ENCODE measurements at places on chromosomes 7 and 10.

DNA sequence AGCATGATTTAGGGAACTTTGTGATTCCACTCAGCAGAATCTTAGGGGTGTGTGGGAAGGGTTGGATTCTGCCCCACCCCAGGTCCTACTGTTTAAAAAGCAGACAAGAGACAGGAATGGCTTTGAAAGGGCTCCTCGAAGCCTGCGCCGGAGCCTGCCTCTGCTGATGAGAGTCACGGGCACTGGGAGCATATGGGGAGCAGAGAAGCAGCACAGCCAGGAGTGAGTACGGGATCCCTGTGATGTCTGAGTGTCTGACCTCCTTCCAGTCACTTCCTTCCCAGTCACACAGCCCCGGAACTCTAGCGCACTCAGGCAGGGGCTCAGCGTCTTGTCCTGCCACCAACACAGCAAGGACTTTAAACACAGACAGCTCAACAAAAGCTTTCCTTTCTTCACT lies 514.9 kb upstream of the DPP6 start:
- DNase-seq, result no peak

DNA sequence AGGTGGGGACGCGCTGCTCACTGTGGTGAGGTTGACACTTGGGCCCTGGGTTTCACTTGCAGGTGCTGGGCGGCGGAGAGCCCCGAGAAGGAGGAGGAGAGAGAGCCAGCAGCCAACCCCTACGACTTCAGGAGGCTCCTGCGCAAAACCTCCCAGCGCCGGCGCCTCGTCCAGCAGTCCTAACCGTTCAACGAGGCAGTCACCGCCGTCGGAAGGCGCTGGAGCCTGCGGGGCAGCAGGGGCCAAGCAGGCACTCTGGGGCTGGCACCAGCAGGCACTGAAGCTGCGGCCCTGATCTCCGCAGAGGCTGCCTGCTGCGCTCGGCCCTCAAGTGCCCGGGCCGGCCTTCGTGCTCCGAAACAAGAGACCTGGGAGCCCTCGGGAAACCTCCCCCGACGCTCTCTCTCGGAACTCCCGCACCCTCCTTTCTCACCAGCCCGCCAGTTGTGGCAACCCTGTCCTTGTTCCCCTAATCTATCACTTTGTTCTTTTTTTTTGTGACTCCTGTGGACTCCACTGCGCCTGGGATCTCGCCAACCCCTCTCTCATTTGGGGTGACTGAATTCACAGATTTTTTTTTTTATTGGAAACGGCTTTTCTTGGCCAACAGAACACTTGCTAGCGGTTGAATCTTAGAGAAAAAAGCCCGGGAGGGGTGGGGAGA lies 4.7 kb upstream of the GAD2 start:
- DNase-seq, result no peak

DNA sequence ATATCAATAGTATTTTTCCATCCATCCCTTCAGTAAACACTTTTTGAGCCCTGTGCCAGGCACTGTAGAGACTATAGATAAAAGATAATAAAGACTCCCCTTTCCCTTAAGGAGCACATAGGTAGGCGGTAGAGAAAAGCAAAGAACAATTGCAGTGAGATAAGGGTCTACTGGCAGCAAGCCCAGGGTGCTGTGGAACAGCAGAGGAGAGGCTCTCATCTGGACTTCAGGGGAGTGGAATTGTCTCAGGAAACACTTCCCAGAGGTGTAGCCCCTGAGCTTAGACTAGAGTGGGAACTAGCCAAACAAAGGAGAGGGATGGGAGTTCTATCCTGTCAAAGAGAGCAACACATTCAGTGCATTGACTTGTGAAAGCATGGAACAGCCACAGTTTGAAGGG lies 102.0 kb downstream of the NRF1 start:
- DNase-seq, result no peak

DNA sequence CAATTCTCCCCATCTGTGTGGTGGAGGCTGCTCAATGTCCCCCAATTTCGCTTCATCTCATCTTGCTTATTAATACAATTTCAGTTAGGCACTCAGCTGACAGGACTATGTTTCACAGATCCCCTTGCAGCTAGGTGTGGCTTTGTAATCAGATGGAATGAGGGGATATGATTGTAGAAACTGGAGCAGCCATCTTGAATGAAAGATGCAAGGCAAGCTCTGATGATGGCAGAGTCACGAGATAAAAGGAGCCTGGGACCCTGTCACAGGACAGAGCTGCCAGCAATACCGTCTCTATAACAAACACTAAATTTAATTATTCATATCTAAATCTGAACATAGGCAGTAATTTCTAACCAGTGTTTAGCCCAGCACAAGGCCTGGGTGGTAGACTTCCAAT lies 991 bp upstream of the DLD start:
- DNase-seq, result no peak

- no peak for DNase-seq
Observed at GRCh38 chr10:91785830-91786229, 12.4 kb upstream of the TNKS2 start.

DNA sequence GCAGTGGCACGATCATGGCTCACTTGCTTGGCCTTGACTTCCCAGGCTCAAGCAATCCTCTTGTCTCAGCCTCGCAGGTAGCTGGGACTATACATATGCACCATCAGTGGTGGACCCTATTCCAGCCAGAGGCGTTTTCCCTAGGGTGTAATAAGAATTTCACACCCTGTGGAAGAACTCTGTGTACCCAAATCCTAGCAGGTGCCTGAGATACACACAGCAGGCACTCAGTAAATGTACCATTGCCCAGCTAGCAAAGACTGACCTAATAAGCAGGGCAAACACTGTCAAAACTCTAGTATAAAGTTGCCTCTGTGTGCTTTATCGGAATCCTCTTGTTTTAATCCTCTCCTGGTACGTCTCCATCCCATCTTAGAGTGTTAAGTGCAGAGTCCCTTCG lies 33.7 kb upstream of the BHLHA15 start:
- no peak for DNase-seq

GRCh38 chr10:30775779-30776591 lies 146.4 kb upstream of the LYZL2 start:
- no peak for DNase-seq

DNA sequence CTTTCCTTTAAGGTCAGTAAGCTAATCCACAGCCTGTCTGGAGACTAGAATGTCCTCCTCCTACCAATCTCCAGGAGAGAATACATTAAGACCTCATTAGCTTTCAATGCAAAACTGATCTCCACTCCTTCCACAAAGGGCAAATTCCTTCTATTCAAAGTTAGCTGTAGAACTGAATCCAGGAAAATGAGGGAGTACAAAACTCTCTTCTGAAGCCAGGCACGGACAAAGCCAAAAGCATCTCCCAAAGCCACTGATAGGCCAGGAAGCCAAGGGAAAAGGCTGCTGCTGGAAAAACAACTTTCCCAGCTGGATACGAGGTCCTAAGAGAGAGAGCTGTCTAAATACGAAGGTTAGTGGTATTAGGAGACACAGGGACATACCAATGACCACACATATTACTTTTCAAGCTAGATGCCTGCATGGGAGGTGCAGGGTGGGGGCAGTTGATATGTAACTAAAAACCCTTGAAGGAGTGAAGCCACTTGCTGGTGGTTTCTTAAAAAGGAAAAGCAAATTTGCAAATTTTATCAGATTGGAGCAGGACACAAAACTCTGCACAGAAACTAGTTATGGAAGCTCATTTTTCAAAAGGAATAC lies 43.6 kb downstream of the MKX start:
- no peak for DNase-seq

DNA sequence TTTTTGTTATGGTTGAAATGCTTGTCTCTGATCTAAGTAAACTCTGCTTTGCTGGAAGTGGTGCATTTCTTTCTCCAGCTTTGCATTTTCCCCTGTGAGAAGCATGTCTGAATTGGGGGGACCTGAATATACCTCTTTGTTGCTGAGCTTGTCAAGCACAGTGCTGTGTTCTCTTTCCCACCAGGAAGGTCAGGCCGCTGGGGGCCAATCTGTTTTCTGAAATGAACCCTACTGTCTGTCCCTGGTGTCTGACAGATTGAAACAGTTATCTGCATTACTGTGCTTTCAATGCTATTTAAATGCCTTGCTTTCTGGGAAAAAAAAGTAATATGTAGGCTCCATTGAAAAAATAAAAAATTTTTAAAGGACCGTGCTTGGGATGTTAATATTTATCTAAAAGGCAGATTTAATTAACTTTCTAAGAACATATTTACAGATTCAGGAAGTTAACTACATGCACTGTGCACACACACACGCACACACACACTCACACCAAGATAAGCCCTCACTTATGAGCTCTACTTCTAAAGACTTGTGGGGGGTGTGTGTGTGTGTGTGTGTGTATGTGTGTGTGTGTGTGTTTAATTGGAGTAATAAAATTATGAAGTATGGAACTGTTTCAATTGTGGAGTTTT lies 127.0 kb upstream of the FZD1 start:
- no peak for DNase-seq

DNA sequence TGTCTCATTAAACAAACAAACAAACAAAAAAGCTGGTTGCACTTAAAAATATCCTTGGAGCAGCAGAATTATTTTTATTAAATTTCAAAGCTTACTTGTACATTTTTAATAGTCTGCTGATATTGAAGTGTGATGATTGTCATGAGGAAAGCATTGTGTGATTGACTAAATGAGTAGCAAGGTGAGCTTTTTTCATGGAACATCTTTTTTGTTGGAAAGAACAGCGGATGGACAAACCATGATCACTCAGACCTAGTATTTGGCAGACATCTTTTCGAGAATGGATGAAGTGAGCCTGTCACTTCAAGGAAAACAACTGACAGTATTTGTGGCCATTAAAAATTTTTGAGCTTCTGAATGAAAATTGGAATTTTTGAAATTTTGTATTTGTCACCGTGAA lies 5.7 kb upstream of the CALML3 start:
- peak; percentile 32 for DNase-seq

DNA sequence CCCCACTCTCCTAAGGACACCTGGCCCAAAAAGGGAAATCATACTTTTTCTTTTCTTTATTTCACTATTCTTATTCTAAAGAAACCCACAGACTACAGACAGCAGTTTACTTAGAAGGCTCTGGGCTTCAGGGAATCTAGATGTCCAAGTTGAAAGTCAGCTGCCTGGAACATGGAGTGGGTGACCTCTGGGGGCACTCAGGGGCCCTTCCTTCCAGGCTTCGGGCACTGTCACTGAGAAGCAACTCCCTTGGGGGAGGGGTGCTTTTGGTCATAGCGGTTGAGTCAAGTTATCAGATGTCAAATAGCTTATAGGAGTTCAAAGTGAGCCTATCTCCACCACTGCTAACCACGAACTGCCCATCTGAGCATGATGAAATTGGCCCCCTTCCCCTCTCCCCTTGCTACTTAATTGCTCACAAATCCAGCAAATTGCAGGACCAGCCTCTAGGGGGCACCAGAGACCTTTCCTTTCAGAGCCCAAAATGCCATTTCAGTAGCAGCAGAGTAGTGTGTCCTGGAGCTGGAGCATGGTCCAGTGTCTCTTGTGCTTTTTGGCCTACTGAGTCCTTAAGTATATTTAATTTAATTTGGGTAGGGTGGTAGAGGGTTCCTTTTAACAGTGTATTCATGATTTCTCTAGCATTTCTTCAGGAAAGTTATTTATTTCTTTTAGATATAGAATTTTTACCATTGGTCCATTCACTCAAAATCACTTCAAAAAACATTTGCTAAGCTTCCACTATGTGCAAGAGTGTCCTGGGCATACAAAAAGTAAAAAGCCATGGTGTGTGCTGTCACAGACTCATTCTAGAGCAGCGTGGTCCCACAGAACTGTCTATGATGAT lies 463.8 kb downstream of the KCNMA1 start:
- DNase-seq, result peak; percentile 75

GRCh38 chr7:8325067-8325466 lies 63.1 kb upstream of the ICA1 start:
- DNase-seq, result no peak

GRCh38 chr7:27051451-27051850 lies 44.3 kb downstream of the HOXA1 start:
- DNase-seq, result no peak

DNA sequence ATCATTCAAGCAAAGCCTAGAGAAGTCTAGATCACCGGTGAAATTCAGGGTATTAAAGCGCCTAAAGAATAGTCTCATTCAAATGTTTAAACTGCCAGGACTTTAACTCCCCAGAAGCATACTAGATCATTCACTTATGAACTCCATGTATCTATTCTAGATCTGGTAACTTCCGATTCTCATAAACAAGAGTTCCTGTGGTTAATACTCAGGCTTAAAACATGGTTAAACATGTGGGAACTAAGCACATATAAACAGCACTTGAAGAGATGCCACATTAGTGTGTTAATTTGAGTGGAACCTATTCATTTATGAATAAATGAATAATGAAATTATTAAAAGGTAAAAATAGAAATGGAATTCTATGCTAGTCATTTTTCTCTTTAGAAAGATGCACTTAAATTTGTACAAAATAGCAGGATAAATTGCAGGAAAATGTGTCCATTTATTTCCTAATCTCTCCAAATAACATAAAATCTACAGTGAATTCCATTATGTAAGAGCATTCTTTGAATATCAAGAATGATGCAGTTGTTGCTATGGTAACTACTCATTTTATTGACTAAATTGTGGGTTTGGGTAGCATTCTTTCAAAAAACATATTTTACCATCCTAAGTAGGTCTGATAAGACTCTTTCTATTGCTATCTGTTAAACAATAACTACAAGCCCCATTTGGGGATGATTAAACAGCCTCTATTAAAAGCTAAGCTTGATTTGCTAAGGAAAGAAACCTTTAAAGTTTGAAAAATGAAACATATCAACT lies 147.6 kb upstream of the TMEM168 start:
- no peak for DNase-seq

Data from natural killer cell treated with Interleukin-12 subunit alpha and Interleukin-12 subunit beta and Interleukin-15 and Interleukin-18, amount 100 ng/mL, for 72 hours (primary cell).